ENCODE measurements at places on chromosomes 2 and 18.
A peak's percentile ranks its signal among the peaks of the same experiment; 100 is the strongest.

DNA sequence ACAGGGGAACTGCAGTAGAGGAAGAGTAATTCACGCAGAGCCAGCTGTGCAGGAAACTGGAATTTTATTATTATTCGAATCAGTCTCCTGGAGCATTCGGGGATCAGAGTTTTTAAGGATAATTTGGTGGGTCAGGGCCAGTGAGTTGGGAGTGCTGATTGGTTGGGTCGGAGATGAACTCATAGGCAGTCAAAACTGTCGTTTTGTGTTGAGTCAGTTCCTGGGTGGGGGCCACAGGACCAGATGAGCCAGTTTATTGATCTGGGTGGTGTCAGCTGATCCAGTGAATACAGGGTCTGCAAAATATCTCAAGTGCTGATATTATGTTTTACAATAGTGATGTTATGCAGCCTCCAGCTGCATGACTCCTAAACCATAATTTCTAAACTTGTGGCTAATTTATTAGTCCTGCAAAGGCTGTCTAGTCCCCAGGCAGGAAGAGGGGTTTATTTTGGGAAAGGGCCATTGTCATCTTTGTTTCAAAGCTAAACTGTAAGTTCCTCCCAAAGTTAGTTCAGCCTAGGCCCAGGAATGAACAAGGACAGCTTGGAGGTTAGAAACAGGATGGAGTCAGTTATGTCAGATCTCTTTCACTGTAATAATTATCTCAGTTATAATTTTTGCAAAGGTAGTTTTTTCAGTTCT, 67.0 kb downstream of the ASAP2 start:
- no peak for DNase-seq

DNA sequence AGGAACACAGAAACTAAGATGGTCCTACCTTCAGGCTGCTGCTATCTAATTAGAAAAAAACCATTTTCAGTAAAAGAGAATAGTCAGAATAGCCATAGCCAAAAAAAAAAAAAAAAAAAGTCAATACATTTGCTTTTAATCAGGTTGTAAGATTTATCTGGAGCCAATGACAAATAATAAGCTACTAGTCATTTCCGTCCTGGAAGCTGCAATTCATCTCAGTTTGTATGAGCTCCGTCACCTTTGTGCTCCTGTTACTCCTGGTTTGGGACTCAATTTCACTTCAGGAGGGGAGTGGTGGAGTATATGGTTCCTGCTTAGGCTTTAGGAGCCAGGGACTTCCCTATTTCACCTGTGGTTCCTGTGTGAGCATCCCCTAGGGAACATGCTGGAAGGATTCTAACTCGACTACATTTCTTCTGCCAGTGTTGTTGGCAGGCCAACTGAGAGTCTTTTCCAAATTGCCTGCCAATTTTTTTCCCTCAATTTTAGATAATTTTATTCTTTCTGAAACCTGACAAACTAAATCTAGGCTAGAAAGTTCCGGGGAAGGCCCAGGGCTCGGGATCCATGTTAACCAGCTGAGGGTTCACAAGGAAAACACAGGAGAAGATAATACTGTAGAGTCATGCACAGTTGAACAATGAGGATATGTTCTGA, 481.8 kb downstream of the DLGAP1 start:
- no peak for DNase-seq

DNA sequence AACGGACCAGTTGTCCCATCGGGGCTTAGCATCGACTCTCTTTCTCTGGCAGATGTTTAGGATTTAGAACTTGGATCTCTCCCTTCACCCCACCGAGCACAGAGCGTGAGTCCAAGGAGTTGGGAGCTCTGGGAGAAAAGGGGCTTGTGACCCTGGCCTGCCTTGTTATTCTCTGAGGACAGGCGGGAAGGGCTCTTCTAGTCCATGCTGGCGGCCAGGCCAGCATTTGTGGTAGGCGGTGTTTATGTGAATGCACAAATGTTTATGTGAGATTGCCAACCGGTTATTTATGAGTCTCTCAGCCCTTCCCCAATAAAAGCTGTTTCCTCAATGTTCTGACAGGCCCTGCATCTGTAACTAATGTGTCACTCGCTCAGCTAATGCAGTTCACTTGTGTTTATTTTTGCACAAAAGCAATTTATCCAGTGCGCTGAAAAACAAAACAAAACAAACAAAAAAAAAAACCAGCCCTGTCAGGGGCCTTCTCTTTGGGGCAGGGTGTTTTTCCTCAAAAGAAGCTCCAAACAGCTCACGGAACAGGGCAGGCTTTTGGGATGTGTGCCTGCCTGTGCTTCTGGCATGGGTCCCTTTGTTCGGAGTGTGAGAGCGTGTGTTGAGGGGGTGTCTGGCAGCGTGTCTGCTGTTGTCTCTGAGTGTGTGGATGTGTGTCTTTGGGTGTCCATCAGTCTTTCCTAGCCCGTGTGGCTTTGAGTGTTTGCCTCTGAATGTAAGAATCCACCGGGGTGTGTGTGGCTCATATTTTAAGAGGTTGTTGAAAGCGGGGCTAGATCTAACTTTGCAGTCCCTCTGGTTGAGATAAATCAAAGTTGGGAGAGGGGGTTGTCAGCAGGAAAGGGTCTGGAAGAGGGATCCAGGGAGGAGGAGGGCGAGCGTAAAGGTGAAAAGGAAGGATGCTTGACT, 52.8 kb upstream of the HAAO start:
- DNase-seq, result no peak

GRCh38 chr2:191521608-191522208, 156.2 kb upstream of the NABP1 start:
- no peak for DNase-seq

DNA sequence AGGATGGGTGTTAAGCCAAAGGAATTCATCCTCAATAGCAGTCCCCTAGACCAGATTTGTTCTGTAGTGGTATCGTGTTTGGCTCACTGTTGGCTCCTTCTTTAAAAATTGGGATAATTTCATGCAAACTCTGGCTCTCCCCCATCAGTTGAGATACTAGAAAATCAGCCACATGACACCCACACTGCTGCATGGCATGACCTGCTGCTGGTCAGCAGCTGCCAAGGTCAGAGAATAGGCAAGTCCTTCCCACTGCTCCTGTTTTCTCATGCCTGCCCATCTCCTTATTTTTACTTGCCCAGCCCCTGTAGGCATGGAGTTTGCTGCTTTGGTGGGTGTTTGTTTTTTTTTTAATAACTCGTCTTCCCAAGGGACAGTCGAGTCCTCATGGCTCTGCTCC, 1.0 kb upstream of the SNRNP200 start:
- no peak for DNase-seq

DNA sequence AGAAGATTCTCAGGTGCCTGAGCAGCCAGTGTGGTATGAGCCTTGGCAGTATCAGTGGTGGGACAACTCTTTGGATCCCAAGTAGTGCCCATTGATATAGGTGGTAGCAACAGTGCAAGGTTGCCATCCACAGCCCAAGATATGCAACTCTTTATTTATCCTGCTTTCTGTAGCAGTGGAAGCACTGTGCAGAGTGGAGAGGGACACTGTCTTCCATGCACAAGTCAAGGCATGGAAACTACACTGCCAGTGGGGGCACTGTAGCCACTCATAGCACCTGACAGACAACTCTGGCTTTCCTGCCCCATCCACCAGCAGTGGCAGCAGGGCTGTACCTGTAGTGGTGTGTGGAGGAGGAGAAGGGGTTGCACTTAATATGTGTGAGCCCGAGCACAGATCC, 409.6 kb upstream of the TMEFF2 start:
- no peak for DNase-seq

GRCh38 chr2:100544911-100545596, 17.7 kb upstream of the PDCL3 start:
- no peak for DNase-seq

DNA sequence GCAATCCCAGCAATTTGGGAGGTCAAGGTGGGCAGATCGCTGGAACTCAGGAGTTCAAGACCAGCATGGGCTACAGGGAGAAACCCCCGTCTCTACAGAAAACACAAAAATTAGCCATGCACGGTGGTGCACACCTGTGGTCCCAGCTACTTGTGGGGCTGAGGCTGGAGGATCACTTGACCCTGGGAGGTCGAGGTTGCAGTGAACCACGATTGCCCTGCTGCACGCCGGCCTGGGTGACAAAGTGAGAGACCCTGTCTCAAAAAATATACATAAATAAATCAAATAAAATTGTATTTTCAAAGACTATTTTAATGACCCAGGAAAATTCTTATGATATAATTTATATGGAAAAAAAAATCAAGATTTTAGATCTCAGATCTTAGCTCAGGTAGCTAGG, 191.5 kb downstream of the ZFP36L2 start:
- DNase-seq, result no peak

- peak; percentile 55 for DNase-seq
Observed at GRCh38 chr2:27191070-27191829, 20.6 kb upstream of the ATRAID start.

Data from SW 1271 (cell line).